ENCODE measurements at places on chromosomes 3 and 15.

- DNase-seq, result no peak
These were observed 113.9 kb downstream of the RORA start for GRCh38 chr15:61115241-61115640.

GRCh38 chr3:73493543-73494308 lies 131.0 kb downstream of the PDZRN3 start:
- DNase-seq, result no peak

DNA sequence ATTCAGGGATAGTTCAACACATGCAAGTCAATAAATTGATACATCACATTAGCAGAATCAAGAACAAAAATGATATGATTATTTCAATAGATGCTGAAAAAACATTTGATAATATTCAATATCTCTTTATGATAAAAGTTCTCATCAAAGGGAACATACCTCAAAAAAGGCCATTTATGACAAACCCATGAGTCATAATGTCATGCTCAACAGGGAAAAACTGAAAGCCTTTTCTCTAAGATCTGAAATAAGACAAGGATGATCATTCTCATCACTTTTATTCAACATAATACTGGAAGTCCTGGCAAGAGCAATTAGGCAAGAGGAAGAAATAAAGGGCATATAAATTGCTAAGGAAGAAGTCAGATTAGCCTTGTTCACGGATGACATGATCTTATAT lies 54.1 kb upstream of the TMEM158 start:
- no peak for DNase-seq

- no peak for DNase-seq
These were observed 11.1 kb downstream of the ADAMTS17 start for GRCh38 chr15:100330629-100331215.

GRCh38 chr3:23085261-23085660 lies 117.9 kb upstream of the UBE2E2 start:
- DNase-seq, result no peak

DNA sequence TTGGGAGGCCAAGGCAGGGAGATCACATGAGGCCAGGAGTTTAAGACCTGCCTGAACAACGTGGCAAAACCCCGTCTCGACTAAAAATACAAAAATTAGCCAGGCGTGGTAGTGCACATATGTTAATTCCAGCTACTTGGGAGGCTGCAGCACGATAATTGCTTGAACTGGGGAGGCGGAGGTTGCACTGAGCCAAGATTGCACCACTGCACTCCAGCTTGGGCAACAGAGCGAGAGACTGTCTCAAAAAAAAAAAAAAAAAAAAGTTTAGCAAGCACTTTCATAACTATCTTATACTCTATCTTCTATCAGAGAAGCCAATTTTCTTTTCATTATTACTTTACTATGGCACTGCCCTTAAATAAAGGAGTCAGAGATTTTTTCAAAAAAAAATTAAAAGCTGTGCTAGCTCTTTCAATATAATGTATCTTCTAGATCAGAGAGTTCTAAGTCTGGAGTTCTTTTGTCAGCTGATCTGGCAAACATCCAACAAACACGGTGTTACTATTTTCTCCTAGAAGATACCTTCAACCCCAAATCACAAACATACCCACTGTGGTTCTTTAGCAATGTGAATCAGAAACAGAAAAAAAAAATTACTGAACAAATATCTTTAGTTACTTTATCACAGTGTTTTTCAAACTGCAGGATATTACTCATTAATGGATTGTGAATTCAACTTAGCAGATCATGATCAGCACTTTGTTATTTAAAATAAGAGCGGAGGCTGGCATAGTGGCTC lies 3.0 kb downstream of the ZNF770 start:
- no peak for DNase-seq

GRCh38 chr3:49529567-49529966 lies 24.7 kb upstream of the BSN start:
- DNase-seq, result no peak

GRCh38 chr15:40204100-40204499 lies 34.8 kb upstream of the PAK6 start:
- DNase-seq, result no peak

DNA sequence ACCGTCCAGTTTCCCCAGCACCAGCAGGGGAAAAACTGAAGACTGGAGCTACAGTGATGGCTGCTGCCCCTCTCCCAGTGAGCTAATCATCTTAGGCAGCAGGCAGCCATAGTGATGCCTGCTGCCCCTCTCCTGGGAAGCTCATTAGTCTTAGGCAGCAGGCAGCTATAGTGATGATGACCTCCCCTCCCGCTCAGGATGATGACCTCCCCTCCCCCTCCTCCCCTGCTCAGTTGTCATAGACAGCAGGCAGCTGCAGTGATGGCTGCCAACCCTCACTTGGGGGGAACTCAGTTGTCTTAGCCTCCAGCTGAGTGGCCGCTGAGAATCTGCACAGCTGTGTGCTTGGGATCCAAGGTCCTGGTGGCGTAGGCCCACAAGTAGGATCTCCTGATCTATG lies 80.9 kb upstream of the MANF start:
- no peak for DNase-seq

GRCh38 chr15:83396101-83396500 lies 51.0 kb upstream of the SH3GL3 start:
- no peak for DNase-seq

- no peak for DNase-seq
These were observed 158.0 kb downstream of the CLSTN2 start for GRCh38 chr3:140092848-140093536.

- no peak for DNase-seq
These were observed 819 bp downstream of the KLHL40 start for GRCh38 chr3:42685891-42686820.

- DNase-seq, result no peak
These were observed 8.7 kb downstream of the ATP8B4 start for GRCh38 chr15:50110285-50110684.

- DNase-seq, result no peak
These were observed 700 bp upstream of the EDEM1 start for GRCh38 chr3:5186858-5187155.

- no peak for DNase-seq
These were observed 100.9 kb upstream of the CRBN start for GRCh38 chr3:3280396-3280795.

GRCh38 chr3:66098436-66098835 lies 59.7 kb upstream of the MAGI1 start:
- no peak for DNase-seq

DNA sequence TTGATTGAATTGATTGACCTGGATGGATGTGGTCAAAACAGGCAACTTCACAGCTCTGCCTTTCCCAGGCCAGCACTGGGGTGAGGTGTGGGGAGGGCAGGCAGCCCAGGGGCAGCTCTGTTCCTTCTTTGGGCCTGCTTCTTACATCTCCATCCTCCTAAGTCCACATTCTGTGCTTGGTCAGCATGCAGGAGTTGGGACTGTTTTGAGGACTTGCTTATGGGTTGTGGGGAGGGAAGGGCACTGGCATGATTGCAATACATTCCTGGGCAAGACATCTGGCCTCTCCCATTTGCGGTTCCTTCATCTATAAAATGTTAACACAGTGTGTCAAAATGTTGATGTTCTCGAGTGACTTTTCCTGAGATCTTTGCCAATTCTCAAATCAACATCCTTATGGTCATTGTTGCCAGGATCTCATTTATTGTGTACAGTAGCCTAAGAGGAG lies 84.1 kb downstream of the ST6GAL1 start:
- no peak for DNase-seq

- no peak for DNase-seq
These were observed 46.5 kb downstream of the SYNPR start for GRCh38 chr3:63324621-63325020.

DNA sequence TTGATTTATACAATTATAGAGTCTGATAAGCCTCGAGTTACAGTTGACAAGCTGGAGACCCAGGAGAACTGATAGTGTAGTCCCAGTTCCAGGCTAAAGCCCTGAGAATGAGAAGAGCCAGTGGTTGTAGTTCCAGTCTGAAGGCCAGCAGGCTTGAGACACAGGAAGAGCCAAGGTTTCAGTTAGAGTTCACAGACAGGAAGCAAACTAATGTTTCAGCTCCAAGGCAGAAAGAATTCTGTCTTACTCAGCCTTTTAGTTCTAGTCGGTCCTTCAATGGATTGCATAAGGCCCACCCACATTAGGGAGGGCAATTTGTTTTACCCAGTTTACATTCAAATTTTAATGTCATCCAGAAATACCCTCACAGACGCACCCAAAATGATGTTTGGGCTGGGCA lies 102.7 kb downstream of the CDIN1 start:
- no peak for DNase-seq

DNA sequence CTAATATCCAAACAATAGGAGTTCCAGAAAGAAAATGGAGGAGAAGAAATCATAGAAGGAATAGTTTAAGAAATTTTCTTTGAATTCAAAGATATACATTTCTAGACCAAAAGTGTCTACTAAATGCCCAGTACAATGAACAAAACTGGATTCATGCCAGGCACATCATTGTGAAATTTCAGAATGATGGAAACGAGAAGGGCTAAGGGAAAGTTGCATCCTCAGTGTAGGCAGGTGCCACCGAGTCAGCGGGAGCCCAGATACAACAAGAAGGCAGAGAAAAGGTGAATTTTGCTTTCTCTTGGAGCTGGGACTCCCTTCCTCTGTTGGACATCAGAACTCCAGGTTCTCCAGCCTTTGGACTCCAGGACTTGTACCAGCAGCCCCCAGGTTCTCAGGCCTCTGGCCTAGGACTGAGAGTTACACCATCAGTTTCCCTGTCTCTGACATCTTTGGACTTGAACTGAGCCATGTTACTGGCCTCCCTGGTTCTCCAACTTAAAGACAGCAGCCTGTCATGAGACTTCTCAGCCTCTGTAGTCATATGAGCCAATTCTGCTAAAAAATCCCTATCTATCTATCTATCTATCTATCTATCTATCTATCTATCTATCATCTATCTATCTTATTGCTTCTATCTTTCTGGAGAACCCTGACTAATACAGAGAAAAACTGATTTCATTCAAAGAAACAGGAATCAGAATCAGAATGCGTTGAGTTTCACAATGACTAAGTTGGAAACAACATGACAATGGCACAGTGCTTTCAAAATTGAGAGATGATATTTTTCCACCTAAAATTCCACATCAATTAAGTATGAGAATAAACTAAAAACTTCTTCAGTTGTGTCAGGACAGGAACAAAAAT lies 207.7 kb downstream of the FAM43A start:
- no peak for DNase-seq

- DNase-seq, result no peak
These were observed 15.7 kb downstream of the GK5 start for GRCh38 chr3:142209655-142210054.

- no peak for DNase-seq
These were observed 113.4 kb downstream of the CCNL1 start for GRCh38 chr3:157046520-157046919.

DNA sequence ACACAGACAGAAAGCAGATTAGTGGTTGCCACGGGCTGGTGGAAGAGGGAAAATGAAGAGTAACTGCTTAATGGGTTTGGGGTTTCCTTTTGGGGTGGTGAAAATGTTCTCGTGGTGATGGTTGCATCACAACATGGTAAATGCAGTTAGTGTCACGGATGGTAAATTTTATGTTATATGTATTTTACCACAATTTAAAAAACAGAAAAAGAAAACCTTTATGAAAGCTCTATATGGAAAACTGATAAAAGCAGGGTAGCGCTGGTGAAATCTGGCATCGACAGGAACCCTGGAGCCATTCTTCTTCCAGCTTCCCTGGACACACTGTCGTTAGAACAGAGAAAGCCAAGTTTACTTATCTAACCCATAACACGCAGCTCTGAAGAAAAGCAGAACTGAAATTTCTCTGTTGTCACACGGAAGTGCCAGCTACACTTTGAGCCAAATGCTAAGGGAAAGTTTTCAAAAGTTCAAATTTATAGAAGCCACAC lies 287.7 kb upstream of the NR2F2 start:
- DNase-seq, result no peak

- DNase-seq, result no peak
These were observed 42.5 kb upstream of the KPNA4 start for GRCh38 chr3:160607826-160608225.
